ENCODE measurements at places on chromosomes 1 and 21.

- no peak for DNase-seq
These were observed 28.2 kb downstream of the STPG1 start for GRCh38 chr1:24385160-24385940.

DNA sequence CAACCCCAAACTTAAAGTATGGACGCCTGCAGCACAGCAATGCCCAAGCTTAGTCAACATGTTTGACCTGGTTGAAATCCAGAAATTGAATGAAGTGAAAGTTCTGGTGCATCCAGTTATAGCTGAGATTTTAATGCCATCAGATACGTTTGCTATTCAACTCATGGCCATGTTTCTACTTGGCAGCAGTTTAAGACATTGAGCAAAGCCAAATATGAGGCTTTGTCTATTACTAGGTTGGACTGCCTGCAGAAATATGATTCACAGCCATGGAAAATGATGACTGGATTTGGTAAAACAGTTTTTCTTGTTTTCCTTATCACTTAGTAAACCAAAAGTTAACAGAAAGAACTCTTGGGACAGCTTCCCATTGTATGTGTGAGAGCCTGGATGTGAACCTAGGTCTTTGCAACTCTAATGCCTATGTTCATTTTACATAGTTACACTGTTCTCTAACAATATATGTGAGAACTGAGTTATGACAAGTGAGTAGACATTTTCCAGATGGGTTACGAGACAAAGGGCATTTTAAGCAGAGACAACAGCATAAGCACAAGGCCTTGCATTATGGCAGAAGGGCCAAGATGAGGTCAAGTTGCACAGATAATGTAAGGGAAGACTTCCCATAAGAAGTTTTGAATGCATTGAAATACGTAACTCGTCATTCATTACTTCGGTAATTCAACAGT, 32.4 kb upstream of the MYSM1 start:
- DNase-seq, result no peak

- DNase-seq, result no peak
These were observed 640.2 kb upstream of the PKN2 start for GRCh38 chr1:88043834-88044233.

GRCh38 chr1:174022976-174023277, 770 bp upstream of the RC3H1 start:
- DNase-seq, result no peak

DNA sequence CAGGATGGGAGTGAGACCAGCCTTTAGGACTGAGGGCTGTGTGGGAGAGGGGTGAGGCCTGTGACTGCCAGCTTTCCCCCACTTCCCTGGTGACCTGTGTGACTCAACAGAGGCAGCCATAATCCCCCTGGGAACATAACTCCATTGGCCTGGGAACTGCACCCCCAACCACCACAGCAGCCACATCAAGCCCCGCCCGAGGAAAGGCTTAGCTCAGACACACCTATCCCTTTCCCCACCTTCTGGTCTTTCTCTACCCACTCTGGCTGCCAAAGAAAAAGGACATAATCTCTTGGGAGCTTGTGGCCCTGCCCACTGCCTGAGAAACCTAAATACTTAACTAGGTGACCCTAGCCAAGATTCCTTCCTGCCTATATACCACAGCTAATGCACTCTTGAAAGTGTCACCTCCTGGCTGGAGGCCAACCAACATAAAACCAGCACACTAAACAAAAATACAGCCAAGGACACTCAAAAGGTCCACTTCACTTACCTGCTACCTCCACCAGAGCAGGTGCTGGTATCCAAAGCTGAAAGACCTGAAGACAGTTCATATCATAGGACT, 406.6 kb upstream of the CAMK1G start:
- no peak for DNase-seq

- no peak for DNase-seq
These were observed 724.6 kb downstream of the USP25 start for GRCh38 chr21:16454399-16454798.

DNA sequence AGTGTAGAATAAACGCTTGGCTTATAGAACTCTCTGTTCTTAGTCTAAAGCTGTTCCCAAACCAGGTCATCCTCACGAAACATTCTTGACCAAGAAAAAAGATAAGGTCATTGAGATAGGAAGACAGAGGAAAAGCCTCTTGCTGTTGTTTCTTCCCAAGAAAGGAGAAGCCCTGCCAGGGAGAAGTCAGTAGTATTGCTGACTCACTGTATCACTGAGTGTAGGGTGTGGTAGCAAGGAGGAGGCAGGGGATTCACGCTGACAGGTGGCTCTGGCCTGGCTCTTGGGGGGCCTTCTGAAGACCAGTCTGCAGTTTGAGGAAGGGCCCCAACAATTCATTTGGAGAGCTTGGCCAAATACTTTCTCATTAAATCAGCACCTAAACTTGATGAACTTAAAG, 97.8 kb downstream of the CD247 start:
- DNase-seq, result no peak

DNA sequence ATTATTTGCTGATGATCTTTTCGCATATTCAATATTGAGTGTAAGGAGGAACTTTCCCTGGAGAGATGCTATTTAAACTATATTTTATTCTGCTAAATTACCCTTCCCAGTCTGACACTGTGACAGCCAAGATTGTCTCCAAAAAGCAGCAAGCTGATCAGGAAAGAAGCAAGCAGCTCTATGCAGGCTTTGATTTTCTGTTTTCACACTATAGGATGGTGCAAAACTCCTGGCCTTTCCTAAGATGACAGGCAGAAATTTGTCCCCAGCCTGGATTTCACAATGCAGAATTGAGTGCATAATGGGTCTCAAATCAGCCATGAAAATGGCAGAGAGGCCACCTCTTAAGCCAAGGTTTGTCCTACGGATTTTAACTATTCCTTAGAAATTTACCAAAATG, 1.1 kb downstream of the SGIP1 start:
- DNase-seq, result no peak

GRCh38 chr1:109208836-109209463, 4.8 kb upstream of the SARS1 start:
- no peak for DNase-seq

DNA sequence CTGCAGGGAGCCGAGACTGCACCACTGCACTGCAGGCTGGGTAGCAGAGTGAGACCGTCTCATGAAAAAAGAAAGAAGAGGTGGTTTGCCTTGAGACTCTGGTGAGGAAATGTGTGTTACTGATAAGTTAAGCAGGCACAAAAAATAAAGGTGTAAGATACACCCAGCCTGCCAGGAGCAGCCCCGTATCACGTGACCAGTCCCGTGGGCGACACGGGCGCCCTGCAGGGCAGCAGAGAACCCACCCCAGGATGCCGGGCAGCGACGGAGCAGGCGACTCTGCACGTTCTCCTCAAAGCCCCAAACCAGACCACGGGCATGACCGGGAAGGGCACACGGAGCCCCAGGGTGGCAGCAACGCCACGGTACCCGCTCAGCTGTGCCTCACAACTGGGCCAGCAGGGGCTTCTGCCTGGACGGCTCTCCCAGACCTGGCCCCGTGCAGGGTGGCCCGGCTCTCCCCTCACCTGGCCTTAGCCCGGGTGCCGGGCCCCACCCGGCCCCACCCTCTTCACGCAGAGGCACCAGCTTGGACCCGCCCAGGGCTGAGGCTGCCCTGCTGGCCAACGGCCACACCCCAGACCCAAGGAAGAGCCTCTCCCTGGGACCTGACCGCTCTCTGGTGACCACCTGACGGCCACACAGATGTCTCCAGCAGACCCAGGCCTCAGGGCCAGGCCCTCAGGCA, 8.1 kb upstream of the TNFRSF4 start:
- no peak for DNase-seq
